ENCODE measurements at places on chromosomes 3 and 15.

DNA sequence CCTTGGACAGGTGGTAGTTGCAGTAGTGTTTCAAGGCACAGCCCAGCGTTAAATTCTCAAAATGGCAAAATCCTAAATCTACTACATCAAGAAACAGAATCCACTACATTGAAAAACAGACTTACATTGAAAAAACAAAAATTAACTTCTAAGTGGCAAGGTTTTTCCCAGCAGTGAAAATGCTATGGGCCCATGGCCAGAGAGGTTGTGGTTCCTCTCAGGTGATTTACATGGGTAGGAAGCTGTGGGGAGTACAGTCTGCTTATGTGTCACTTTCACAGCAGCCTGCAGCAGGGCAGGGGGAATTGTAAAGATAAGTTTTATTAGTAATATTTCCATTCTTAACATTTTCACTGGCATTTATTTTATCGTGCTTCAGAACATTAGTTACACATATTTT, 24.9 kb downstream of the TTC14 start:
- no peak for DNase-seq

- DNase-seq, result no peak
These were observed 12.0 kb downstream of the TEX55 start for GRCh38 chr3:119157971-119158370.

DNA sequence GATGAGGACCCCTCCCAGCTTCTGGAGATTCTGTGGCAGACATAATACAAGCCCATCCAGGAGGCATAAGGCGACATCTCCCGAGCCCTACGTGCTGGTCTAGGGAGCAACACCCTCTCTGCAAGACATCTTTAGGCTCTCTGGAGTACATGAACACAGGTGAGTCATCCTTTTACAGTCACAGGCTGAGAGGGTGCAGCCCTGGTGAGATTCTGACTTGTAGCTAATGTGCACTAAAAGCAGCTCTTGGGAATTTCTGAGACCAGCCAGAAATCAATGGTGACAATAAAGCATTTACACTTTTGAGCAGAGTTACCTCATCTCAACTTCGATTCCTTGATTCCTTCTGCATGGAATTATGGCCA, 131.1 kb downstream of the XXYLT1 start:
- DNase-seq, result no peak

GRCh38 chr3:73569246-73569760, 55.4 kb downstream of the PDZRN3 start:
- DNase-seq, result no peak

DNA sequence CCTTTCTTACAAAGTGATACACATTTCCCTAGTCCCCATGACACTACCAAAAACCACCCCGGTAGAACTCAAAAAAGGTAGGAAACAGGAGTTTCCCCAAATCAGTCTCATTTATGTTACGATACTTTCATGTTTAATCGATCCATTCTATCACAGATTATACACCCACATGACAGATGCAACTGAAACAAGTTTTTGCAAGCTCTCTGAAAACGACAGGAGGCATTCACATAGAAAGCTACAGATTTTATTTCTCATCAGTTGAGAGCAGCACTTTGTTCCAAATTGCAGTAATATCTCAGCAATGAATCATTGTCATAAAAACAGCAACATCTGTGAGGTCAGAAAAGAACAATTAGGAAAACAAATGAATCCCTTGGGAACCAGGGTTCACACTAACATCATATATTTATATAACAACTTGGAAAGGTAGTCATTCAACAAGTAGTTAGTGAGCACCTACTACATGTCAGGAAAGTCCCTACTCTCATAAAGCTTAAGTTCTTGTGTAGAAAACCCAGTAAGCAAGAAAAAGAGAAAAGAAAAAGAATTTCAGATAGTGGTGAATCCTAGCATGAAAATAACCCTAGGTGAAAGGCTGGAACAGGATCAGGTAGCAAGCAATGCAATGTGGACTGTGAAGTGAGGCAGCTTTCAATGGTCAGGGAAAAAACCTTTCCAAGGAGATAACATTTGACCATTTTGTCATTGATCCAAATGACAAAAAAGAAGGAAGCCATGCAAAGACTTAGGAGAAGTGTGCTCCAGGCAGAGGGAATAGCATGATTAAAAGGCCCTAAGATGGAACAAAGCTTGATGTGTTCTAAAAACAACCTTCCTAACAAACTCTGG, 8.3 kb downstream of the PLD1 start:
- no peak for DNase-seq

DNA sequence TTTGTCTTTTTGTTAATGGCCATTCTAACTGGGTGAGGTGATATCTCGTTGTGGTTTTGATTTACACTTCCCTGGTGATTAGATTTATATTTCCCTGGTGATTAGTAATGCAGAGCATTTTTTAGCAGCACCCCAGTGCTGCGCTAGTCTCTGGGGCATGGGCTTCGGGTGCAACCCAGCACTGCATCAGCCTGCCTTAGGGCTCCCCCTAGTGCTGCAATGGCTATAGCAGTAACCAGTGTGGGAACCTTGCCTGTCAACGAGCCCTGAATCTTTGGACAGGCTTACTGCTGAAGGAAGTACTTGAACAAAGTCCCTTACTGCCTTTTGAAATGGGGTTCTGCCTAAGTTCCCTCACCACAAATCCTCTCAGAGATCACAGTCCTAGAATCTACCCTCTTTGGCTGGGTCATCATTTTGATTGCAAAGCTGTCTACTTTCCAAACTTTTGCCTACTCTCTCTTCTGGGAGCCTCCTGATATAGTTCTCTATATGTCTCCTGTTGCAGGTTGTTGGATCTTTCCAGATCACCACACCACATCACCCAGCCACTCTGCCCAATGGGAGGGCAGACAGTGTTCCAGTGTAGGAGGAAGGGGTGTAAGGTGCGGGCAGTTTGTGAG, 79.2 kb upstream of the CCNL1 start:
- DNase-seq, result no peak

GRCh38 chr3:165078293-165078692, at the start of gene SI:
Gene SI (minus strand): TSS chr3:165078496. CDS start chr3:165076012, 2,484 bp downstream.
- DNase-seq, result no peak

GRCh38 chr3:72401005-72401545, 447.2 kb downstream of the SHQ1 start:
- no peak for DNase-seq

DNA sequence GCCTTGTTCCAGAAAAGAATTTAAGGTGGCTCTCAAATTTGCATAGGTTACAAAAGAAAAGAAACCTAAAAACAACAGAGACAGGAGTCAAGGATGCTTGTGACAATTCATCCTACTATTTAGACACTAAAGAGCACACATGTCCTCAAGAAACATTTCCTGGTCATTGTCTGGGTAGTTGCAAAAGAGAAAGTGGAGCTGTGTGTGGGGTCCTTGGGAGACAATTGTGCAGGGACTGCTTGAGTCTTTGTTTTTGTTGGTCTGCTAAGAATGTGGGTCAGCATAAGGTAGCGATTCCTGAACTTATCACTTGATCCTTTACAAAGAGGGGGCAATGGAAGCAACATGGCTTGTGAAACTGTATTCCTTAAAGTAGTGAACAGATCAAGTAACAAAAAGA, 185.3 kb downstream of the KCNAB1 start:
- no peak for DNase-seq

DNA sequence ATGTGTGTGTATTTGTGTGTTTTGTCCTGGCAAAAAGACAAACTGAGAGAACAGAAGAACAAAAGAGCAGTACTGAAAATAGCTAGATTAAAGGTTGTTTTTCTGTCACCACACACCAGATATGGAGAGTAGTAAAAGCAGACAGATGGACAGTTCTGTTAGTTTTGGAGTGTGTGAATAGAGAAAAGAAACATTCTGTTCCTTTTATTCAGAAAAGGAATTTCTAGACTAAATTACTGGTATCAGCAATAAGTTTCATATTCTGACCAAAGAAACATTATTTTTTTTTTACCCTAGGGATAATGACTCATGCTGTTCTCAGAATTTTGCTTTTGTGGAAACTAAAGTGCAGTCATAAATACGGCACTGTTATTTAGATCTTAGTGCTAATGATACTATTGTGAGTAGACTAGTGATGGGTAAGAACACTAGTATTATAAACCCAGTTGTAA, 32.9 kb downstream of the PIK3CA start:
- DNase-seq, result no peak
